ENCODE measurements at places on chromosomes 7 and 10.

GRCh38 chr10:58412502-58412961, 27.3 kb downstream of the TFAM start:
- DNase-seq, result no peak

GRCh38 chr10:124667425-124668345, 76.5 kb downstream of the FAM53B start:
- DNase-seq, result no peak

- DNase-seq, result no peak
Measured at GRCh38 chr10:639751-640672, 49.5 kb downstream of the DIP2C start.

- no peak for DNase-seq
Measured at GRCh38 chr10:1320739-1321320, 264.6 kb downstream of the WDR37 start.

- no peak for DNase-seq
Measured at GRCh38 chr10:96565774-96566173, 21.0 kb downstream of the TM9SF3 start.

Measured in bone marrow (tissue), 2 donors.